Heart right ventricle (tissue), 16 donors: ENCODE measurements at places on chromosomes 11 and 22.

DNA sequence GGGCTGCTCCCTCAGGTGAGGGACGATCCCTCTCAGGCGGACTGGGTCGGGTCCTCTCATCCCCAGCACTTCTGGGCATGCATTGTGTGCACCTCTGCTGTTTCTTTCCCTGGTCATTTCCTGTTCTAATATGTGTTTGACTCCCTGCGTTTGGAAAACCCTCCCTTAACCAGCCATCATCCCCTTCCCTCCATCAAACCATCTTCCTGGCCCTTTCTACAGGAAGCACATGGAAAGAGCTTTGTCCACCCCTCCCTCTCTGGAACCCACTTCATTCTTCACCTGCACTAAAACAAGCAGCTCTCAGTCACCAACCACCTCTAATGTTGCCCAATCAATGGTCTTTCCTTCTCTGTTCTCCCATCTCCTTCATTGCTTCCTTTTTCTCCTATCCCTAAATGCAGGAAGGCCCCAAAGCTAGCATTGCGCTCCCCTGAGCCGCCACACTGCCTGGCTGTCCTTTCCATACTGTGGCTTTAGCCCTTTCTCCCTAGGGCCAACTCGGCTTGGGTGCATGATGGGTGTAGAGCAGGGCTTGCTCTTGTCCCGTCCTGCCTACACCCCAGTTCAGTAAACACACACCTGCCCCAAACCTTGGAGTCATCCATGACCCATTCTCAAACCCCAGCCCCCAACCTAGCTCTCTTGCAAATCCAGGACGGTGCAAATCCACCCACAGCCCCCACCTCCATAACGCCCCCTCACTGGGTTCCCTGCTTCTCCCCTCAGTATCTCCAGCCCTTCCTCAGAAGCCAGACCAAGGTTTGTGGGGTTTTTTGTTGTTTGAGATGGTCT, 5.4 kb upstream of the GAS2L1 start:
- no peak for DNase-seq

GRCh38 chr11:76030968-76031590, 175.2 kb downstream of the WNT11 start:
- no peak for DNase-seq

DNA sequence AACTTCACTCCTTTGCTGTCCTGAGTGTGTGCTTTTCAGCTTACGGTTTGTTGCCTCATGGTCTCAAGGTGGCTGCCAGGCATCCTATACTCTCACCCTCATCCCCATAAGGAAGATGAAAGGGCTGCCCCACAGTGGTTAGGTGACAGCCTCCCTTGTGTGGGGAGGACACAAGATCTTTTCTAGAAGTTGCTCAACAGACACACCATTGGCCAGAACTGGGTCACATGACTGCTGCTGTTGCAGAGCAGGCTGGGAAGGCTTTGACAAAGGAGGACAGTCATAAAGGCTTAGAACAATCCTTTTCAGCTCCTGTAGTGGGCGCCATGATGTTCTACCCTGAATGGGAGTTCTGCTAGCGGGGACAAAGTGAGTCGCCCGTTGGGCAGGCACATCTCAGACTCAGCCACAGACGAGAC, 69.7 kb upstream of the RASD2 start:
- no peak for DNase-seq

DNA sequence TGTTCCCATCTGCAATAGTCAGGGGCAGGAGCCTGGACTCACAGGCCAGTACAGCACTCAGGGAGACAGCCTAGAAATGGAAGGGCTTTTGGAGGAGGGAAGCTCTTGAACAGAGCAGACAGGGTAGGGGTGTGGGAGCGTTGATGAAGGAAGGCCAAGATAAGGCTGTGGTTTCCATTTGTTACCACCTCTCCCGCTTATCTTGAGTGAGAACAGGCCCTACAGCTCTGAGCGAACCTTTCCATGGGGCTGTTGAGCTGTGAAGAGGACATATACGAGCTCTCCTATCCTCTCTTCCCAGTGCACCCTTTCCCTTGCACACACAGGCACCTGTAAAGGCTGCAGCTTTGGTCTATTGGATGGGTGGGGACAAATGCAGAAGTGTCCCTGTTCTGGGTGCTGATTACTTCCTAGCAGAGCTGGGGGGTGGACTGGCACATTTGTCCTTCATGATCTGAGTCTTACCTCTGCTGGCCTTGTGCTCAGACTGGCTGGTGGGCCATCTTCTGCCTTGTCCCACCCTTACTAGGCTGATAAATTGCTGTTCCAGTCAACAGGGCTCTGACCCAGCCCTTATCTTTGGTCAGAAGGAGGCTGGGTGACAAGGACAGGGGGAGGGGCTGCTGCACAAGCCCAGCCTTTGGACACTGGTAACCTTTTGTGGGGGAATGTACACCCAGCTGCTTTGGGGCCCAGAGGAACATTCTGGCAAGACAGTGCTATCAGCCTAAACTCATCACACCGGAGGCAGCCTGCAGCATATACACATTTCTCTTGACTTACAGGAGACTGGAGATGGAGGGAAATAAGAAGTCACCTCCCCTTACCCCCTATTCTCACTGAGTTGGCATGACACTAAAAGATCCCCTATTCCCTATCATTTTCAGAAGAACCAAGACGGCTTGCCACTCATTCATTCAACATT, 80.1 kb upstream of the NNMT start:
- DNase-seq, result peak; percentile 72

DNA sequence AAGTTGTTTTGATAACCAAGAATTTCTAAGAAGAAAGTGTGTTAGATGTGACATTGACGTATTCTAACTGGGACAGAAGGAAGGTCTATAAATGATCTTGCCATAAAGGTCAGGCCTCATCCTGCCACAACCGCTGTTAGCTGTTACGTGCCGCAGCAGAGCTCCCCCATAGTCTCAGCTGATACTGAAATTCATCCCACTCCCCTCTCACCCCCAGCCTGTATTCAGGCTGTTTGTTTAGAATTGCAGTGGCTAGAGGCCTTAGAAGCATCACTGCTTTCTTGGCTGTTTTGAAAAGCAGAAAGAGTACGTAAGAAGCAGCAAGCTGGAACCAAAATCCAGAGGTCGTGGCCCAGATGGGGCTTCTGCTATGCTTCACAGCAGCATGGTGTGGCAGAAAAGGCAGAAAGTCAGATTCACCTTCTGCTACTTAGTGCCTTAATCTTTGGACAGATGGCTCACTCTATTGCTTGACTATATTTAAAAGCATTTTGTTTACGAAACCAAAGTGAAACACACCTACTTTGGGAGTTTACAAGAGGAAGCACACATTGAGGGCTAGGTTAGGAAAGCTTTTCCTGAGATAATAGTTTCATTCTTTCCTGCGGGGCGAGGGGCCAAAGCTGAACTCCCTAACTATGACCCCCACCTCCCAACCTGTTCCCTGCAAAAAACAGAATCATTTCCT, 950 bp upstream of the LAYN start:
- no peak for DNase-seq

GRCh38 chr22:19292458-19293230, 1.1 kb upstream of the CLTCL1 start:
- DNase-seq, result no peak

DNA sequence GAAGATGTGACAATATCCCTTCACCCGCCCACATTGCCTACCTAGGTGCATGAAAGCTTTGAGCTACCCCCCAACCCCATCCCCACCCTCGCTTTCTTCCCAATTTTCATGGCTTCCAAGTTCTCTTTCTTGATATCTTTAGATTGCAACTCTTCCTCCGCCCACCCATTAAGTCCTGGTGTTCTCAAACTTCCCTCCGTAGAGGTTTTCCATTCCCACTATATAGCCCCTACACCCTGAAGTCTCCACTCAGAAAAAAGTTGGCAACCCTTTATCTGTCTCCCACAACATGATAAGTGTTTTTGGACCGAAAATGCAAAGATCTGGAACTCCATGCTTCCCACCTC, 572 bp downstream of the ZNF70 start:
- DNase-seq, result no peak

- peak; percentile 72 for DNase-seq
These were observed 73.1 kb downstream of the CDKN1C start for GRCh38 chr11:2812371-2812991.

DNA sequence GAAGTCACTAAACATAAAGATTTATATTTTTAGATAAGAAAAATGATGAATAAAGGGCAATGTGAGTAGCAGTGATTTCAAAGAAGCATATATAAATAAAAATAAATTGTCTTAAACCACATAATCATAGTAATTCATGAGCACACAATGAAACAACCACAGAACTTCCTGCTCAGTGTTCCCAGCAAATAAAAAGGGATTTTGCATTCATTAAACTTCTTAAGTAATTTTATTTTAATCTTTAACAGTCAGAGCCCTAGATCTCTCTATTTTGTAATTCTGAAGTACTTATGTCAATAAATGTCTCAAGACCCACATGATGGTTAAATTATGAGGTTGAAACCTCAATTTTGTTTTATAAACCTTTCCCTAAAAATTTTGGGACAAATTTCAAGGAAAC, 14.5 kb upstream of the MMP20 start:
- no peak for DNase-seq

- no peak for DNase-seq
These were observed 392.8 kb upstream of the CCDC90B start for GRCh38 chr11:83678831-83679584.

DNA sequence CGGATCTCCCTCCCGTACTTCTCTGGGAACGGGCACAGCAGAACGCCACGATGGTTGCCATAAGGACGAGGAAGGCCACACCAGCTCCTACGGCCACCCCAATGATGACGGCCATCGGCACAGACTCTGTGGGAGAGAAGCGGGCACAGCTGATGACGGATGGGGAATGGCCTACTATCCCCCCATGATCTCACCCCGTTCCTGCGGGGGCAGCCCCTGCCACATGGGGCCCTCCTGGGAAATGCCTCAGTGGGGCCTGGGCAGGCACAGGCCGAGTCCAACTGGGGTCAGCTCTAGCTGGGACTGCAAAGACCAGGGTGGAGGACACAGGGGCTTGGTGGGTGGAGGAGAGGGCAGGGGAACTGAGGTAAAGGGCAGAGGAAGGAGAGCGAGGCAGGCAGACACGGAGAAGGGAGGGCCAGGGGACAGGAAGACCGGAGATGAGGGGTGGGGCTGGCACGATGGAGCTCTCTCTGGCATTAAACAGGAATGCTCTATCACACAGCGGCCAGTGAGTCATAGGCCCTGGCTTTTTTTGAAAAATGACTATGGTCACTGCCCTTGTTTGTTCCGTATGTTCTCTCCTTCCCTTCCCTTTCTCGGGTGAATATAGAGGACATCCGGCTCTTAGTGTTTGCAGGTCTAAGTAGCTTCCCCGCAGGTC, 76.0 kb downstream of the ST3GAL4 start:
- DNase-seq, result peak; percentile 57

DNA sequence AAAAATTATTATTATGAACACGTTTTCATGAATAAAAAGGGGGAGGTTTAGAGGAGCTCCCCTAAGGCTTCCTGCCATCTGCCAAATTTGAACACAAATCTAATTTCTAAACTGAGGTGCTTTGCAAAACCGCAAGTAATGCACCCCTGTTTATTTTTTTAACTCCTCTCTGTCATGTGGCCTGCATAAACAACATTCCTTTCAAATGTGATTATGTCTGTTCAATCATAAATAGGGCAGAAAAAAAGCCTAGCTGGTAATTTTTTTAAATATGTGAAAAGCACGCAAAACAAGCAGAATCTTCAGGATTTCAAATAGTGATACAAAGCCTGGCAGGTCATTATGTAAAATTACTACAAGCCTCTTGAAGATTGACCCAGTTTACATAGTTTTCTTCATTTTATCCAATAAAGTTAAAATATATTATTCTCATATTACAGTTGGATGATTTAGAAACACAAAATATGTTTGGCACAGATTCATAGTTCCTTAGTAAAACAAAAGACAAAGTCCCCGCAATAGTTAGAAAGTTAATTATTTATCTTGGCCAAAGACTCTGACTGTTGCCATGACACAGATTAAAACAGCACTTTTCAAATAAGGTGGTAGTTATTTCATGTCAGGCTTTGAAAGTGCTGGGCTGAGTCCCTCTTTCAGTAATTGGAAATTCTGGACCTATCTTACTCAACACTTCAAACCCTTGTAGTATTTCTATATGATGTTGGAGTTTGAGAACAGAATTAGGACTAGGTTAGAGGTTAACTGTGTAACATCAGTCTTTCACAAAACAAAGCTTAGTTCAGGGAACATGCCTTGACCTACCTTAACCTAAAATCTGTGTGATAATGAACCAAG, 200.3 kb upstream of the MPPED2 start:
- no peak for DNase-seq

- no peak for DNase-seq
These were observed 51.2 kb upstream of the ARHGAP20 start for GRCh38 chr11:110763249-110764011.

GRCh38 chr11:63918507-63919191, 1.7 kb upstream of the RCOR2 start:
- peak; percentile 27 for DNase-seq

DNA sequence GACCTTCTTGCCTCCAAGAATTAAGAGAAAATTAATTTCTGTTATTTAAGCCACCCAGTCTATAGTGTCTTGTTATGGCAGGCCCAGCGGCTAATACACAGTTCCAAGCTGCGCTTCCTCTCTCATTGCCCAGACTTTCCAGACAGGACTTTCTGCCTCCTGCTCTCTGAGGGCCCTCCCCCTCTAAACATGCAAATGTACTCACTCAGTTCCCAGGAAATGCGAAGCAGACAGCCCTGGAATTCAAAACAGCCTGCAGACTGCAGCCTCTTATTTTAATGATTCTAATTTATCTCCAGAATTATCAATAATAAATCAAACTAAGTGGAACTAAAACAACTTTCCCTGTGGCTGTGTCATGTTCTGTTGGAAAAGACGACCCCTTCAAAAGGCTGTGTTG, 115.5 kb upstream of the ISX start:
- DNase-seq, result no peak

DNA sequence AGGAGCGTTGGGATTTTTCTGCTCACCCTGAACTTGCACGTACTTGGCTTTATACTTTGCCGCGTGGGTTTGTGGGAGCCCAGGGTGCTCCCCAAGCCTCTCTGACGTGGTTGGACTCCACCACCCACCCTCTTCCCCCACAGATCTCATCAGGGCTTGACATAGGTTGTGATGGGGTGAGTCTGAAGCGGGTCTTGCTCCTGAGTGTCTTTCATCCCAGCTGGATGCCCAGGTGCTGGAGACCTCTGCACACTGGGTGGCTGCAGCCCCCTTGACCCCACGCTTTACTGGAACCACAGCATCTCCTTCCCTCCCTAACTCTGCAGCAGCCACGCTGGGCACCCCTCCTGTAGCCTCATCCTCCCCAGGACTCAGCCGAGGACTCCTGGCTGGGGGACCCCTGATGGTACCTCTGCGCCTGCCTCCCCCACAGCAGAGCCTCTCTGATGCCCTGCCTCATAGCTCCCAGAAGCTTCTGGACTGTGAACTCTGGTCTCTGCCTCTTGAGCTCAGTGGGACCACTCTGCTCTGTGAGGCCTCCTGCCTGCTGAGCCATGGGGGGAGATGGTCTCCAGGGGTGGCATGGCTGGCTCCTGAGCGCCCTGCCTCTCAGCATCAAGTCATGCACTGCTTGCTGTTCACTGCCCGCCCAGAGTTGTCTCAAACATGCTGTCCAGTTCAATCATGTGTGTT, 45.2 kb downstream of the MYEOV start:
- no peak for DNase-seq

DNA sequence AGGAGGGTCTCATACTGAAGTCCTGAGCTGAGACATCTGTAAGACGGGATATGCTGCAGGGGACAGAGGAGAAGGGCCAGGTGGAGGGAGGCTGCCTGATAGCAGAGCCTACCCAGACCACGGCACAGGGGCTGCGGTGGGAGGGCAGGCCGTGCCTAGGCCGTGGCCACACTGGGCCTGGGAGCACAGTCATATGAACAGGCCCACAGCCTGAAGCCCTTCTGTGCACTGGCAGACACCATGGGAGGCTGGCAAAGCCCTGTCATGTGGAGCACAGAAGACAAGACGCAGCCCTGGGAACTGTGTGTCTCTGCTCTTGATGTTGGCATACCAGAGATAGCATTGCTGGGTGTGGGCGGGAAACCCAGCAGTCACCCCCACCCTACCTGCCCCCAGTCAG, 3.3 kb downstream of the SPATA19 start:
- no peak for DNase-seq
